ENCODE measurements at places on chromosomes 5 and 9.

DNA sequence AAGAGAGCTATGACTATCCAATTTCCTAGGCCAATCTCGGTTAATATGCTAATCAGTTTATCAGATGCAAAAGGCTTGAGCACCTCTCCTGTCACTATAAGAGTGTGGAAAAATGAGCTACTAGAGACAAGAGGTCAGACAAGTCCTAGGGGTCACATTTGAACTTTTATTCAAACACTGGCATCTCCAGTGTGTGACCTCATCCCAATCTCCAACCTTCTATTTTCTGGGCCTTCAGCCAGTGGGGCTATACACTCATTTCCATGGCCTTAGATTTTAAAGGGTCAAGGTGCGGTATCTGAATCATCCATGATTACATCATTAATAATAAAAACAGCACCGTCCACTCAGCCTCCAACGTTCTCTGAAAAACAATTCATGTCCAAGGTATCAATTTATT, 139.6 kb upstream of the LRRTM2 start:
- DNase-seq: no peak

DNA sequence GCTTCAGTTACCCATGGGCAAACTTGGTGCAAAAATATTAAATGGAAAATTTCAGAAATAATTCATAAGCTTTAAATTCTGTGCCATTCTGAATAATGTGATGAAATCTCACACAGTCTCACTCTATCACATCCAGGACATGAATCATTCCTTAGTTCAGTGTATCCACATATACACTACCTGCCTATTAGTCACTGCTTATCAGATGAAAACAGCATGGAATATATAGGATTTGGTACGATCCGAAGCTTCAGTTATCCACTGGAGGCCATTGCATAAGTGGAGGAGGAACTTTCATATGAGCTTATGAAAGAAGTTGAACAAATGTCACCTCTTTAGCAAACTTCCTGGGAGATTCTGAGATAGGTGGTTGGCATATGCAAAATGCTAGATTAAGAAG, 64.2 kb downstream of the GAPVD1 start:
- DNase-seq: no peak

- DNase-seq: no peak
These were observed 5.0 kb downstream of the EBF1 start for GRCh38 chr5:159094745-159095144.

DNA sequence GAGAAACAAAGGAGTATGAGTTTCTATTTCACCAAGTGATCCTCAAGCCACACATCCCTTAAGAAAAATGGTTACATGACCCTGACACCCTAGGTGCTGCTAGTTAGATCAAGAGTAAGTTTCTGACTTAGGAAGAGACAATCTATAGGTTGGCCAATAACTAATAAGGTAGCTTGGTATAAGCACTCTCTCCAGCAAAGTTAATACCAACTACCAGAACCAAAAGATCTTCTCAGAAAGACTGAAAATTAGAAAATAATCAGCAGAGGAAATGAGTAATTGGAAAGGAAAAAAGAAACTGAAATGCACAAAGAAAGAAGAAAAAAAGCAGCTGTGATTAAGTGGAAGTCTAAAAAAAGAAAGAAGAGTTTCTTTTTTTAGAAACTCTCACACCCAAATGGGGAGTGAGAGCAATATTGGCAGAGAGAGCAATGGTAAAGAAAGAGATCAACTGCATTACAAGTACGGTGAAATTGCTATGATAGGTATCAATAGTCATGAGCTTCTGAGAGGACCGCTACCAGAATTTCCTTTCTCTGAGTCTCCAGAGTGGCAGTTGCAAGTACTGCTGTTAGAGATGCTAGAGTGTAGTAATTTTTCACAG, 195.5 kb downstream of the TMEM167A start:
- DNase-seq: no peak

DNA sequence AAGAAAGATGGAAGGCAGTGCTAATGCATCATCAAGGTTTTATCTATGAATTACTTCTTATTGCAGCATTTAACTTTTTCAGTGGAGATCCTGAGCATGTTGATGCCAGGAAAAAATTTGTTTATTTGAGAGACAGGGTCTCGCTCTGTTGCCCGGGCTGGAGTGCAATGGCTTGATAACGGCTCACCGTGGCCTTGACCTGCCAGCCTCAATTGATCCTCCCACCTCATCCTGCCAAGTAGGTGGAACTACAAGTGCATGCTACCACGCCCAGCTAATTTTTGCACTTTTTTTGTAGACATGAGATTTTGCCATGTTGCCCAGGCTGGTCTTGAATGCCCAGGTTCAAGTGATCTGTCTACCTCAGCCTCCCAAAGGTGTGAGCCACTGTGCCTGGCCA, 47.2 kb downstream of the AOPEP start:
- no peak for DNase-seq

GRCh38 chr9:35793461-35793860, 2.1 kb downstream of the NPR2 start:
- DNase-seq: no peak

DNA sequence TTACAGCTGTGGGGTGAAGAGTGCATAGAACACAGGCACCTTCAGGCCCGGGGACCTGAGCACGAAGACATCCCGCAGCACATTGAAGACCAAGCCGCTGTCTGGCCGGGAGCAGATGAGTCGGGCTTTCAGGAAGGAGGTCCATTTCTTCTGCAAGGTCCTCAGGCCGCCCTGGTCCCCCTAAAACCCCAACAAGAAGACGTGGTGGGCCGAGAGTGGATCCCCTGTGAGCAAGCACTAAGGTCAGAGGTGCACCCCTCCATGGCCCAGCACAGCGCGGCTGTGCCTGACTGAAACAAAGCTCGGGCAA, 70.5 kb downstream of the SECISBP2 start:
- no peak for DNase-seq

DNA sequence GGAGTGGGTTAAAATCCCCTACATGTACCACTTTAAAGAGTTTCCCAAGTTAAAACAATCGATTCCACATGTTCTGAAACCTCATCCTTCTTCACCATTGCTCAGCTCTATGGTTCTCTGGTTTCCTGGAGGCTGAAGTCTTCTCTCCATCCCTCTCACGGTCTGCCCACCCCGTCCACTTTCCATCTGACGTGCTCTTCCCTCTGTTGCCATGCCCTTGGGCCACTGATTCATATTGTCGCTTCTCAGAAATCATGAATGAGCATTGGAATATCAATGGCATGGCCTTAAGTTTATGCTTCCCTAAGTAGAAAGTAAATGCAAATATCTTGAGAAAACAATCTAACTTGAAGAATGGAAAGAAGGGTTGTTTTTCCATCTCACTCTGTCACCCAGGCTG, 30.9 kb downstream of the GDNF start:
- DNase-seq: no peak

- DNase-seq: no peak
These were observed 96.5 kb upstream of the RPS23 start for GRCh38 chr5:82374637-82375036.

DNA sequence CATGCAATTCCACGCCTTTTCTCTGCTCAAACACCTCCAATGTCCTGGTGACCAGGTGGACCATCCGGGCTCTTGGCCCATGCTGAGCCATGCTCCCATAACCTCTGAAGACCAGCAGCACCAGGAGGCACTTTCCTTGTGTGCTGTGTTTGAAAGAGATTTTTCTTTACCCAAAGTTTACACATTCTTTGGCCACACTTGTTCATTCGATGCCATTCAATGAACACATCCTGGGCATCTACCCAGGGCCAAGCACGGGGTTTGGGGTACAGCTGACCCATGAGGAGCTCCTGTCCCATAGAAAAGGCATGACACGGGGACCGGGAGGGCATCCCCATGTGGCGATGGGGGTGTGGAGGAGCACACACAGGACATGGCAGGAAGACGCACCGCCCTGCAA, 77.1 kb upstream of the IRX1 start:
- no peak for DNase-seq

GRCh38 chr5:142275496-142275895, 49.3 kb downstream of the SPRY4 start:
- DNase-seq: no peak

DNA sequence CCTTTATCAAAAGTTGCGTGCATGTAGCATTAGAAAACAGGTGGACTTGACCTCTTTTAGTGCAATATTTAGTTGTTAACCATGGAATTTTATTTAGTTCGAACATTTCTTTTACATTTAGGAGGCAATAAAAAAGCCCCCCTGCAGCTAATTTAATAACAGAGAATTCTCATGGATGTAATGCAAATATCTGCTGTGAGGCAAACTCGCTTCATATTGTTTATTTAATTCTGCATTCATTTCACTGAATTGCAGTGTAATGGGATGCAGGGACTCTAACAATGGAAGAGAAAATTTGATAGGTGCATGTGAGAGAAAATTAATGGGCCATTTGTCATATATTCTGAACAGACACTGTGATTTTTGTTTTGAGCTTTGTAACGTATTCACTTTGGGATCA, 205.1 kb upstream of the CHD1 start:
- no peak for DNase-seq

- no peak for DNase-seq
These were observed 339.5 kb downstream of the BNC2 start for GRCh38 chr9:16530669-16531642.

GRCh38 chr5:93676704-93677103, 64.7 kb downstream of the POU5F2 start:
- no peak for DNase-seq

GRCh38 chr9:91207729-91208418, 153.8 kb downstream of the AUH start:
- DNase-seq: no peak

GRCh38 chr5:72018143-72018803, 89.0 kb upstream of the MAP1B start:
- peak; percentile 11 for DNase-seq

GRCh38 chr5:155833287-155833686, 493.7 kb upstream of the SGCD start:
- DNase-seq: no peak

- no peak for DNase-seq
These were observed 339.2 kb downstream of the GLIS3 start for GRCh38 chr9:3960661-3961144.

- no peak for DNase-seq
These were observed 262.1 kb downstream of the ENC1 start for GRCh38 chr5:74378464-74378863.

- DNase-seq: no peak
These were observed 1.8 kb upstream of the FAT2 start for GRCh38 chr5:151592855-151593408.

GRCh38 chr9:69254223-69254622, 70.8 kb upstream of the ENTREP1 start:
- no peak for DNase-seq

DNA sequence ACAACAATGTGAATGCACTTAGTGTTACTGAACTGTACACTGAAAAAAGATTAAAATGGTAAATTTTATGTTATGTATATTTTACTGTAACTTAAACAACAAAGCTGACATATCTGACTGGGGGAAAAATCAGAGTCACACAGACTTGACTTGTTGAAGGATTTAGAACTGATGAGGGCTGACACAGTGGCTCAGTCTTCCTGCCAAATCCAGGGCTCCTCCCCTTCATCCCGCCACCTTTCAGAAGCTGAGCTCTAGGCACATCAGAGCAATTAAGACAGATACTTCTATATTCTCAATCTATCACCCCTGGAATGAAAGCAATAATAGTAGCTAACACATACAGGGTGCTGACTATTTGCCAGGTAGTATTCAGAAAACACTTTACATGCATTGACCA, 27.7 kb upstream of the TAS2R1 start:
- DNase-seq: no peak

GRCh38 chr9:114053246-114054005, 24.7 kb downstream of the AMBP start:
- no peak for DNase-seq

DNA sequence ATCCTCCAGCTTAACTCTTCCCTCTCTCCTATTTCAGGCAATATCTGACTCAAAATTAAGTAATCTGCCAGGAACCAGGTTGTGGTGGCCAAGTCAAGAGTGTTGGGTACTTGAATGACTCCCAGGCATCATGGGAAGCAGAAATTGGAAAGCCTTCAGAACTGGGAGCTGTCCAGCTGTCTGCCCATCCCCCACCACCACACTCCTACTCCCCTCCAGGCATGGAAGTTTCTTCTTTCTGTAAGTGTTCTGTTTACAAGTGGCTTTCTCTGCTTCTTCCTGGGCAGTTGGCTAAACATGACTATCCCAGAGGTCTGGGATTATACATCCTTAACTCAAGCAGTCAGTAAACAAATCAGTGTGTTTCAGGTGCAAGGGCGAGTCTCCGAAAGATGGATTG, 14.6 kb upstream of the PBX3 start:
- no peak for DNase-seq

- no peak for DNase-seq
These were observed 3.2 kb downstream of the PIP5KL1 start for GRCh38 chr9:127927201-127927987.

DNA sequence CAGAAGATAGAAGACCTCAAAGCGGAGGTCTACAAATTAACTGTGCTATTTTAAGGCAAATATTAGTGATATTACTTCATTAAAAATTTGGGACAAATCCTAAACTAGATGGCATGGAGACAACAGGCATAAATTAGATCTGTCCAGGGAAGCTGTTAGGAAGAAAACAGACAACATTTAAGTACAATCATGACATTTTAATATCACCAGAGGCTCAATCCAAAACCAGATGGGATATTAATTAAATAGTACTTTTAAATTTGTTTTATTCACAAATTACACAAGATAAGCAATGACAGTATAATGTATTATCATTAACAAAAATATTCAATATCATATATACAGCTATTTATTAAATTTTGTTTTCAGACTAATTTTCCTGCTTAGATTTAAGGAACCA, 161.1 kb downstream of the AP3B1 start:
- no peak for DNase-seq

- no peak for DNase-seq
These were observed 191.3 kb upstream of the PRDM9 start for GRCh38 chr5:23316060-23316591.

GRCh38 chr5:138354926-138355378, 2.5 kb downstream of the KDM3B start:
- peak; percentile 14 for DNase-seq

- DNase-seq: no peak
These were observed 42.7 kb downstream of the SCGB3A1 start for GRCh38 chr5:180548563-180548962.

DNA sequence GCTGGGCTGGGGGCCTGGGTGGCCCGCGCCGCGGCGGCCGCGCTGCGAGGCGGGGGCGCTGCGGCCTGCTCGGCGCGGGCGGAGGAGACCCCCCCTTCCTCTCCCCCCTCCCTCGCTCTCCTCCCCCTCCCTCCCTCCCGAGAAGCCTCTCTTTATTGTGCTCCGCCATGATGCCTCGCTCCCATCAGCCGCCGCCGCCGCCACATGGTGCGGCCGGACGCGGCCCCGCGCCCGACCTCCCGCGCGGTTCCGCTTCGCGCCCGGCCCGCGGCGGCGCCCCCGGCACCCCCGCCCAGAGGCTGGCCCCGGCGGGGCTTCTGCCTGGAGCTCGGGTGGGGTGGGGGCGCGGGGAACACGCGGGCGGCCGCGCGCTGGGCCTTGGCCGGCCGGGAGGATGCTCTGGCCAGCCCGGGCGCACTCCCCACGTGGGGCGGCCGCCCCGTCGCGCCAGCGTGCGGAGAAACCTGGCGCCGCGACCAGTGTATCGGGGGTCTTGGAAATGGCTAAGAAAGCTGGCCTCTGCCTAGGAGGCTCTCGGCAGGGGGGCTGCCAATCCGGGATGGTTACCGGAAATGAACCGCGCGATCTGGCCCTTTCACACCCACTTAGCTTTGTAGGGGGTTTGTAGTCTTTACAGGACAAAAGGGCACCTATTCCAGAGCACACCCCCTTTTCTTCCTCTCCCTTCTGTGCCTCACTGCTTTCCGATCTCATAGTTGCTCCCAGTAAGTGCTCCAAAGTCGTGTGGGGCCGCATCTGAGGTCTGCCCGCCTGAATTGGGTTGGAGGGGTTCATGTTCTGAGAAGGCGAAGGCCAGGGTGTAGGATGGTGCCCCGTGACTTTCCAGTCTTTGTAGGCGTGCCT, 1.0 kb downstream of the SET start:
- DNase-seq: peak; percentile 38
